D721Med (cell line): ENCODE measurements at places on chromosomes 11 and 22.

DNA sequence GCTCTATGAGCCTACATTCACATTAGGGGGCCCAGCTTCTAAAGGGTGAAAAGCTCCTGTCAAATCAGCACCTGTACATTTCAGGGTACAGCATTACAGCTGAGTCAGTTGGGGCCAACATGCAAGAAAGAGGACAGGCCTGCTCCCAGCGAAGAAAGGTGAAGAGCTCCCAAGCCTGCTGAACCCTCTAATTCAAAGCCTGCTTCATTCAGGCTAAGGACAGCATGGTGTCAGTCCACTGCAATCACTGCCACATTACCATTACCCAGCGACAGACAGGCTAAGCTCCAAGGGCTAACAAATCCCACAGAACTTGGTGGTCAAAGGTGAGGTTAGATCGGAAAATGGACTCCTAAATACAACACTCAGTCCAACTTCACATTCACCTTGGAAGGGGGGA lies 65.4 kb upstream of the CHRM4 start:
- no peak for DNase-seq

GRCh38 chr11:442611-443081 lies 835 bp upstream of the ANO9 start:
- no peak for DNase-seq

- no peak for DNase-seq
Measured at GRCh38 chr11:42812361-42812760, 499.4 kb upstream of the API5 start.

GRCh38 chr11:122398167-122398566 lies 257.4 kb upstream of the UBASH3B start:
- no peak for DNase-seq

GRCh38 chr22:39545386-39546365 lies 13.1 kb upstream of the RPS19BP1 start:
- no peak for DNase-seq

- no peak for DNase-seq
Measured at GRCh38 chr22:47167056-47167455, 404.6 kb downstream of the TBC1D22A start.

GRCh38 chr11:15828215-15828853 lies 528.0 kb downstream of the SOX6 start:
- no peak for DNase-seq

- DNase-seq, result no peak
Measured at GRCh38 chr22:25598609-25599008, 34.1 kb downstream of the GRK3 start.

DNA sequence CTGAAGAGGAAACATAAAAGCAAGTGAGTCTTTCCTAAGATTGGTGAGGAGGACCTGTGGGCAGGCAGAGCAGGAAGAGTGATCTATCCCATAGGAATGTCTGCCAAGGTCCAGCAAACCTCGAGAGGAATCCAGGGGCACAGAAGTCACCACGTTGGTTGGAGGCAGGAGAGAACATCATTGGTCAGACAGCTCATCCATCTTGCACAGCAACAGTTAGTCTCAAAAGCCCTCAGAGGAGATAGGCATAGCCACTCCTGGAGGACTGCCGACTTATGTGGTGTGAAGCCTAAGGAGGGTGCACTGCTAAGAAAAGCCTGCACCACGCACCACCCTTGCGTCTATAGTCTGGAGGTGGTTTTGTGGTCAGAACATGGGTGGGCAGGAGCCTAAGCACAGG lies 109.1 kb downstream of the RASSF10 start:
- DNase-seq, result no peak

GRCh38 chr11:116059919-116060318 lies 555.7 kb upstream of the CADM1 start:
- DNase-seq, result no peak

DNA sequence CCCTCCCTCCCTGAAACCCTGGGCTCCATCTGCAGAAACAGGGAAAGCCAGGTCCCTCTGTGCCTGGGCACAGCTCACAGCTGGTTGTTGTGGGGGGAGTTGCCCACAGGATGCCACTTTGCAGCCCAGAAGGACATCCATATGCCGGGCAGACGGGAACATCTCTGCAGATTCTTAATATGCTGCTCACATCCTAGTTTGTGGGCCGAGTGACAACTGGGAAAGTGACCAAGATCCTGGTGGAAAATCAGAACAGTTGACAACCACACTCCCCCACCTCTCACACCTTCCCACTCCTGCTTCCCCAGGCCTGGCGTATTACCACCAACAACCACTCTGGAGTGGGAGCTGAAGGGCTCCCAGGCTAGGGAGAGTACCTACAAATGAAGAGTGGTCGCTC lies 7.3 kb upstream of the SCGB1A1 start:
- DNase-seq, result no peak

GRCh38 chr22:26722159-26722558 lies 64.8 kb downstream of the MIAT start:
- no peak for DNase-seq

DNA sequence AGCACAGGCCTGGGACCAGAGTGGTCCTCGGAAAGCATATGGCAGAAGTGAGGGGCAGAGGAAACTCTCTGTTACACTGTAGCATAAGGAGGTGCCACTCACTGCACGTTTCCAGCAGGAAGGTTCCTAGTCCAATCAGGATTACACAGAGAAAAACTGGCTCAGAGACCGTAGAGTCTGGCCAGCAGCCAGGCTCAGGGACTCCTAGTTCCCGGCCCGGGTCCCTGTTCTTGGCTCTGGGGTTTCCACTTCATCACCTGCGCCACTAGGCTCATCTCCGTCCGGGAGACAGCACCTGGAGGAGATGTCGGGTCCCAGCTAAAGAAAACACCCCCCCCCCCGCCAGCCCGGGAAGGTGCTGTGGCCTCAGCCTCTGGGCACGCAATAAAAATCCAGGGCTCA lies 1.1 kb downstream of the TTLL12 start:
- DNase-seq, result no peak

DNA sequence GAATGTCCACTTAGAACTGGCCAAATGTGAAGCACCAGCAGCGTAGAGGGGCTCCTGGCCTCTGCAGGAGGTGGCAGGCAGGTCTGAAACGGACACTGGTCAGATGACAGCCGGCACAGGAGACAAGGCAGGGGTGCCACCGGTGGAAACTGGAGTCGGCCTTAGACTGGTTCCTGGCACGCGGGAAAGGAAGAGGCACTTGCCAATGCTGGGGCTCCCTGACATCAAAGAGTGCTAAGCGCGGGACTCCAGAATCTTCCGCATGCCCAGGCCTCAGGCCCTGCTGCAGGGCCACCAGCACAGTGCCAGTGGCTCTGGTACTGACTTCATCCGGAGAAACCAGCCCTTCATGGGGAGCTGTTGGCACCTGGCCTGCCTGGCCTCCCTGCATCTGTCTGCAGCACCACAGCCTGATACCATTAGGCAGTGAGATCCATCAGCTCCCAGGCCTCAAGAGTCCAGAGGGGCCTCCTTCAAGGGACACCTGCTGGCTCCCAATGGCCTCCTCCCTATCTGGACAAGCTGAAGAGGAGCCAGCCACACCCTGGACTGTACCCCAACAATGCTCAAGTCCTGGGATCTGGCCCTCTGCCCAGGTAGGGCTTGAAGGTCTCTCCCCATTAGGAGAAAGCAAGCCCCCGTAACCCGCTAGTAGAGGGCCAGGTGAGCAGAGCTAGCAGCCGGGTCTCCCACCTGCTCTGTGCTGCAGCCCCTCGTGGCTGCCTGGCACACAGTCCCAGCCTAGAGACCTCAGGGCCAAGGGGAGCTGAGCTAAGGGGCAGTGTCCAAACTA lies 29.7 kb upstream of the GNB1L start:
- DNase-seq, result no peak

- no peak for DNase-seq
Measured at GRCh38 chr11:120565466-120566155, 54.1 kb downstream of the GRIK4 start.

DNA sequence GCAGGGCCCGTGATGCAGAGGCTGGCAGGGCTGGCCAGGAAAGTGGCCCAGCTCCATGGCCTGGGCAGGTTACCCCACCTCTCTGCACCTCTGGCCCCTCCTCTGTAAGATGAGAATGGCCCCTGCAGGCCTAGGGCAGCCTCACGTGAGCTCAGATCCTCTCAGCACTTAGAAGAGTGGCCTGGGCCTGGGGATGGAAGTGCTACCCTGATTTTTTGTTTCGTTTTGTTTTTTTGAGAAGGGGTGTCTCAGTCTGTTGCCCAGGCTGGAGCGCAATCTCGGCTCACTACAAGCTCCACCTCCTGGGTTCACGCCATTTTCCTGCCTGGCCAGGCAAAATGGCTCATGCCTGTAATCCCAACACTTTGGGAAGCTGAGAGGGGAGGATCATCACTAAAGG lies 982 bp downstream of the APOBEC3H start:
- no peak for DNase-seq

- no peak for DNase-seq
Measured at GRCh38 chr11:10742460-10743208, 8.4 kb upstream of the CTR9 start.

- no peak for DNase-seq
Measured at GRCh38 chr11:35308157-35308556, 111.2 kb downstream of the SLC1A2 start.

DNA sequence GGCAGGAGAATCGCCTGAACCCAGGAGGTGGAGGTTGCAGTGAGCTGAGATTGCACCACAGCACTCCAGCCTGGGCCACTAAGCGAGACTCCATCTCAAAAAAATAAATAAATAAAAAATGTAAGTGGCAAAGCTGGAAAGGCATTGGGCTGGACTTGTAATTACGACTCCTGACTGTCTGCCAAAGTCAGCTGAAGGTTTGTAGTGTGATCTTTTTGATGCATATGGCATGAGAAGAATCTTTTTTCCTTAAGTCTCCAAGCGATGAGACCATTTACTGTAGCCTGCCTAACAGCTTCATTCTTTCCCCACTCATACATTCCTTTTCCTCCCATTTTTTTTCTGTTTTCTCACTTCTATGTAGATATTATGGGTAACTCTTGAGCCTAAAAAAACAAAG lies 24.8 kb downstream of the CTNND1 start:
- no peak for DNase-seq

- no peak for DNase-seq
Measured at GRCh38 chr22:46780453-46780852, 18.0 kb downstream of the TBC1D22A start.

- DNase-seq, result no peak
Measured at GRCh38 chr11:46331282-46331984, 15.8 kb upstream of the DGKZ start.

- no peak for DNase-seq
Measured at GRCh38 chr11:118928870-118929500, 3.3 kb upstream of the BCL9L start.

DNA sequence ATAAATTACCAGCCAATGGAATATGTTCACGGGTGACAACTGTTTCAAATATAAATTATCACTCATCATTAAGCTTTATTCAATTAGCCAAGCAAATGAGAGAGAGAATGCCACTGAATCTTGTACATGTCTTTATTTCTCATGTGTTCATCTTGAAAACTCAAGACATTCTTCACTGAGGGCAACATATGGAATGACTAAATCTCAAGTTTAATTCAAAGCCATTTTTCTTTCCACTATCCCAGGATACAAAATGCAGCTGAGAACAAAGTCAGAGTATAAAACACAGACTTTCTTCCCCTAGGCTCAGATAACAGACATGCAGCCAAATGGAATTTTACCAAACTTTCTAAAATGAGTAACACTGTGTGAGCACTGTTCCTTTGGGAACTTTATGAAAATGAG lies 12.1 kb upstream of the BBOX1 start:
- no peak for DNase-seq

- DNase-seq, result no peak
Measured at GRCh38 chr22:44143105-44143474, 37.6 kb upstream of the PARVG start.

DNA sequence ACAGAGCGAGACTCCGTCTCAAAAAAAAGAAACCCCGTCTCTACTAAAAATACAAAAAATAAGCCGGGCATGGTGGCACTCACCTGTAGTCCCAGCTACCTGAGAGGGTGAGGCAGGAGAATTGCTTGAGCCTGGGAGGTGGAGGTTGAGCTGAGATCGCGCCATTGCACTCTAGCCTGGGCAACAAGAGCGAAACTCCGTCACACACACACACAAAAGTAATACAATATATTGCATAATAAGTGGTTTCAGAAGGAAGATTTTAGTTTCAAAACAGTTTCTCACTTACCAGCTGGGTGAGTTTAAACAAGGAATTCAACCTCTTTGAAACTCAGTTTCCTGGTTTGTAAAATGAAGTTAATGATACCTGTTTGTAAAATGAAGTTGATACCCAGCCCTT lies 32.7 kb upstream of the HTR3A start:
- DNase-seq, result no peak

GRCh38 chr22:23187211-23187610 lies 6.9 kb downstream of the BCR start:
- no peak for DNase-seq

- DNase-seq, result no peak
Measured at GRCh38 chr11:62846177-62846576, 6.8 kb upstream of the WDR74 start.

- no peak for DNase-seq
Measured at GRCh38 chr11:116052603-116053547, 548.7 kb upstream of the CADM1 start.

DNA sequence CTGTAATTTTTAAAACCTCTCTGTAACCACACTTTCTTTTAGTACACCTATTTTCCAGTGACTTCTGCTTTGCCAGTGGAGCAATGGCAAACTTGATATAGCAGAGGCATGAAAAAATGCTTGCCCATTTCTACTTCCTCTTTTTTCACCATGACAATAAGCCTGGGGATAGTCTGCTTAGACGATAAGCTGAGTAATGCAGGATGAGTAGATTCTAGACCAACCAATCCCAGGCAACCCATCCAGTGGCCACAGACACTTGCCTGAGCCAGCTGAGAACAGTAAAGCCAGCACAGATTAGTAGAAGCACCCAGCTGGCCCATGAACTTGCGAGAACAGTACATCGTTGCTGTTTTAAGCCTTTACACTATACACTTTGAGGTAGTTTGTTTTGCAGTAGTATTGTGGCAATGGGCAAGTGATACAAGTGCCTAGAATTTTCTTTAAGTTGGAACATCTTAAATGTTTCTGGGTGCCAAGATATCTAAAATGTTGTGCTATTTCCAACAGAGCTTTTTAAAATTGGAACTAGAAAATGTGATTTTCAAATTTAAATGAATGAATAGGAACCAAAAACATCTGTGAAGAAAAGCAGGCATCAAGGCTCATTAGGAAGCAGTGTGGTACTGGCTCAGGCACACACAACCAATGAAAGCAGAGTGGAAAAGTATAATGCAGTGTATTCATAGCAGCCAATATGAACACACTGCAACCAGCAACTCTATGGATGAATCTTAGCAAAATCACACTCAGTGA lies 37.7 kb downstream of the DDI1 start:
- peak; percentile 24 for DNase-seq

DNA sequence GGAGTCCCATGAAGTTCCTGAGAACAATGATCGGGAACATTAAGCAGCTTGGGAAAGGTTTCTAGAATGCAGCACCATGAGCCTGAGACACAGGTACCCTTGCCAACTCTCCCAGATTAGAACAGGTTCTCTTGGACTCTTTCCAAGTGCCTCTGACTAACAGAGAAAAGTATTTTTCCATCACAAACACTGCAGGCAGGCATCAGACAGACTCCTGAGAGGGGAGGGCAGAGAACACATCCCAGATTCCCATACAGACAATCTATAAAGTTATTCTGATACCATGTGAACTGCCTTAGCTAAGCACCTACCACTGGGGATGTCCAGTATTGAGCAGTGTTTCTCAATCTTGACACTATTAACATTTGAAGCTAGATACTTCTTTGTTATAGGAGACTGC lies 27.3 kb downstream of the SERGEF start:
- no peak for DNase-seq

- no peak for DNase-seq
Measured at GRCh38 chr11:108670451-108670850, 5.6 kb downstream of the DDX10 start.

GRCh38 chr11:3164552-3165151 lies 458 bp downstream of the OSBPL5 start:
- DNase-seq, result no peak

GRCh38 chr11:2536440-2536989 lies 91.7 kb downstream of the KCNQ1 start:
- DNase-seq, result no peak
